ENCODE measurements at places on chromosomes 6 and 20. TPM values are rescaled to one million over a fixed set of nuclear protein-coding genes. Genes with fewer than 3 reads are reported as not detected.

TMEM170B gene
- 9.2 TPM for polyA plus RNA-seq

GRCh38 chr20:50762045-50762422 is 30.7 kb downstream of the PARD6B start:
- no peak for DNase-seq

SEMG1 gene
- not detected for polyA plus RNA-seq

DNA sequence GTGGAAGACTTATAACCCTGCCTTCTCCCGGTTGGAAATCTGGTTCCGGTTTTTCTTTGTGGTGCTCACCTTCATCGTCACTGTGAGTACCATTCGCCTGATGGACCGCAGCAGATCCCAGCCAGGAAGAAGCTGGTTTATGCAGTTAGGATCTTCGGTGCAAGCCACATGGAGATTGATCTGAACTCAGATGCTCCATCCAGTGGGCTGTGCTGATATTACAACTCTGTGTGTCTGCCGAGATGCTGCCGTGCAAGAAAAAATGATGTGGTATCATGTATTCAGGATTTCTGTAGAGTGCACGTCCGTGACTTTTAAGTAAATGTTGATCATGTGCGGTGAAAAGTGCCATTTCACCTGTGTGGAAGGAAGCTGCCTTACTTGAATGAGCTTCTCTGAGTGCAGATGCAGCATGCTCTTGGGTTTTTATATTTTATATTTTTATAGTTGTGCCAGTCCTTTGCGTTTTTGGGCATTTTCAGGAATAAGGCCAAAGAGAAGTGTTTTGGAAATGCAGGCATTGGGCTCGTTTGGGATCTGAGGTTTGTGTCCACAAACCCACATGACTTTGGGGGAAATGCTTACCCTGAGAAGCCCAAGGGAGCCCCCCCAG is 39.2 kb downstream of the DYNLT1 start:
- peak; percentile 44 for DNase-seq

GRCh38 chr6:150753371-150754064 is 112.0 kb upstream of the MTHFD1L start:
- DNase-seq, result no peak

- no peak for DNase-seq
These were observed 449.8 kb downstream of the ADGRB3 start for GRCh38 chr6:69084746-69085335.

GRCh38 chr20:55782912-55783253 is 222.4 kb downstream of the CBLN4 start:
- no peak for DNase-seq

DNA sequence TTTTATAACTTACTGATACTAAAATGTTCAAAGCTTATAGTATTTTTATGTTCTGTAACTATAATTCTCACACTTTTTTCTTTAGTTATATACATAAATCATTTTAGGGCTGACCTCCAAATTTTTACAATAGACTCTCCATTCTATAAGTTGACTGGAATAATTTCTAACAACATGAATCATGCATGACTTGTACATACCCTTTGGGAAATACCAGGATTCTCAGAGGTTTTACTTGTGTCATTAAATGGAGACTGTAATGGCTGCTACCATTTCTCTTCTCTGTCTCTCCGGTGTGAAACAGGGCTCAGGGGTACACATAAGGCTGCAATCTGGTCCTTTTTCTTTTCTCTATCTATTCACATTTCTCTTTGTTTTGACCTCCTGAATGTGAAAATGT is 222.2 kb upstream of the FLRT3 start:
- DNase-seq, result no peak

MRPS26 gene
- 49.1 TPM for polyA plus RNA-seq

DNA sequence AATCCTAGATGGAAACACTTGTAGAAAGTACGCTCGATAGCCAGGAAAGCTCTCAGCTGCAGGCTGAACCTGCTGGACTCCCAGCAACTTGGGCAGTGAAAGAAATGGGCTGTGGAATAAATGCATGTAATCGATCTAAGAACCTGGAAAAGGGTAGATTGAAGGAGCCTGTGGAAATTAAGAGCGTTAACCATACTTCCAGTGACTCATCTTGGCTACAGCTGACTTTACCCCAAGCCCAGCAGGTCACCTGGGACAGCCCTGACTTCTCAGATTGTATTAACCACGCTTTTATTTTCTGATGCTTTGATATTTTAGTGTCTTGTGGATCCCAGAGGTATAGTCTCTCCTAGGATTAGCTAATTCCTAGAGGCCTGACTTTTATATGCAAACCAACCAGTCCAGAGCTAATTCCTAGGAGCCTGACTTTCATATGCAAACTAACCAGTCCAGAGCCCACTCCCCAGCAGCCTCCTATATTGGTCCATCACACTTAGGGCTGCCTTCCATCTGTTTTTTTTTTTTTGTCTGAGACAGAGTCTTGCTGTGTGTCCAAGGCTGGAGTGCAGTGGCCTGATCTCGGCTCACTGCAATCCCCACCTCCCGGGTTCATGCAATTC is 86.3 kb downstream of the GMPR start:
- no peak for DNase-seq

Data from right renal cortex interstitium (tissue), 3 donors.